ENCODE measurements at places on chromosomes 16 and 17.

- DNase-seq: peak; percentile 66
Observed at GRCh38 chr17:81397314-81398175, 2.3 kb downstream of the BAHCC1 start.

DNA sequence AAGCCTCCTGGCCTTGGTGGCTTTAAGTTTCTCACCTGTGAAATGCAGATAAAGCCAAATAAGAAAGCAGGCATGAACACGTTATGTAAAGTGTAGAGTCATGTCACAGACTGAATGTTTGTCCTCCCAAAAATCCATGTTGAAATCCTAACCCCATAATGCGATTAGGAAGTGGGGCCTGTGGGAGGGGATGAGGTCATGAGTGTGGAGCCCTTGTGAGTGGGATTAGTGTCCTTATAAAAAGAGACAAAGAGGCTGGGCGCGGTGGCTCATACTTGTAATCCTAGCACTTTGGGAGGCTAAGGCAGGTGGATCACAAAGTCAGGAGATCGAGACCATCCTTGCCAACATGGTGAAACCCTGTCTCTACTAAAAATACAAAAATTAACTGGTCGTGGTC is 19.5 kb upstream of the C16orf78 start:
- no peak for DNase-seq

DNA sequence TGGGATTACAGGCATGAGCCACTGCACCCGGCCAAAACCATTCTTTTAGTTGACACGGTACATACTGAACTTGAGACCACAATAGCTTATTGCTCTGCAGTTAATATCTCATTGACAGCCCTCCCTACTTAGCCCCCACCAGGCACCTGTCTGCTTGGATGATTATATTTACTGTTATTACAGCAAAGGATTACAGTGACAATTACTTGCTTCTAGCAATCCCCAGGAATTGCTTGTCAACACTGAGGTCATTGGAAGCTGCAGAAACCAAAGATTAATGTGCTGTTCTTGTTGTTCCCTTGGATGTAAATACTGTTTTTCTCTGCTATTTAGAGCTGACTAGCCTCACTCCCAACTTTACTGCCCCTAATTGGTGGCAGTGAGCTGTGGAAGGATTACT is 211.2 kb downstream of the LGALS9B start:
- no peak for DNase-seq

- no peak for DNase-seq
Observed at GRCh38 chr17:61366076-61366714, 33.4 kb upstream of the TBX2 start.

DNA sequence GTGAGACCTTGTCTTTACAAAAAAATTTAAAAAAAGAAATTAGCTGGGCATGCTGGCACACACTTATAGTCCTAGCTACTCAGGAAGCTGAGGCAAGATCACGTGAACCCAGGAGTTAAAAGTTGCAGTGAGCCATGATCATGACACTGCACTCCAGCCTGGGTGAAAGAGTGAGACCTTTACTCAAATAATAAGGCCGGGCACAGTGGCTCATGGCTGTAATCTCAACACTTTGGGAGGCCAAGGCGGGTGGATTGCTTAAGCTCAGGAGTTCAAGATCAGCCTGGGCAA is 11.5 kb upstream of the RIPOR1 start:
- no peak for DNase-seq

GRCh38 chr16:19717314-19717713 is 713 bp downstream of the KNOP1 start:
- no peak for DNase-seq

- DNase-seq: no peak
Observed at GRCh38 chr16:89038221-89038721, 55.4 kb upstream of the ACSF3 start.

DNA sequence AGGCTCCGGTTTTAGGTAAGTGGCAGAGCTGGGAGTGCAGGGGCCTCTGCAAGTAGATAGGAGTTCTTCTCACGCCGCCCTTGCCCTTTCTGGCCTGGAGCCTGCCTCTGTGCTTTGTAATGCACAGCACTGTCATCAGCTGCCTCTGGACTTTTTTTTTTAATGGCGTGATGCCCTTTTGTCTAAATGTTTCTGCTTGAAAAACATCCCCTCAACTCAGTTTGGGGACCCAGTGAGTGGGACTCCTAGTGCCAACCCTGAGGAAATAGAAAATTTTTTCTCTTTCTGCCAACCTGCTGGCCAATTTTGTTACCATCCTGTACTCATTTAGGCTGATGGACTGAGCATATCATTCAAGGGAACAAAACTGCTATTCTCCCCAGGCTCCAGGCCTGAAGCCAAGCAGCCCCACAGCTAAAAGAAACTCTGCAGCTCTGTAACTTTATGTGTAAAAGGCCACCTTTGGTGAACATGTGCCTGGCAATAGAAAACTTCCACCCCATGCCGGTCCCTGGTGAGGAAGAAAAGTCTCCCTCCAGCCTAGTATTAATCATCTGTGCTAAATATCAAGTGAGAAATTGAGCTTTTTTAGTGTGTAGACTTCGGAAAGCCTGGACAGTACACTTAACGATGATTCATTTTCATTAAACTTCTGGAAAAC is 22.5 kb downstream of the SLC6A2 start:
- DNase-seq: no peak

GRCh38 chr17:55144518-55144917 is 120.2 kb upstream of the HLF start:
- no peak for DNase-seq

- DNase-seq: no peak
Observed at GRCh38 chr17:330993-331701, 21.5 kb downstream of the RPH3AL start.

DNA sequence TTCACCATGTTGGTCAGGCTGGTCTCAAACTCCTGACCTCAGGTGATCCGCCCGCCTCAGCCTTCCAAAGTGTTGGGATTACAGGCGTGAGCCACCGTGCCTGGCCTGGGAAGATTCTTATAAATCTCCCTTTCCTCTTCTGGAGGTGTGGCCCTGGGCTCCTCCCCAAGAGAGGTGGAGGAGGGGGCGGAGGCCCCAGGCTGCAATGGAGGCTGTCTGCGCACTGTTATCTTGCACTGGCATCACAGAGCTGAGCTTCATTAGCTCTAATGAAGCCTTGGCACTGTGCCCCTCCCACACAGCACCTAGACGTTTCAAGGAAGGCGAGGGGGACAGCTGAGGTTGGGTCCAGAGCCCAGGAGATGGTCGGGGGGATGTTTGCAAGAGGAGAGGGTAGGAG is 7.5 kb downstream of the ARHGAP23 start:
- DNase-seq: no peak

- DNase-seq: peak; percentile 91
Observed at GRCh38 chr16:48366165-48367093, 18.8 kb downstream of the SIAH1 start.

GRCh38 chr17:40371261-40371929 is 6.9 kb upstream of the GJD3 start:
- DNase-seq: peak; percentile 15

DNA sequence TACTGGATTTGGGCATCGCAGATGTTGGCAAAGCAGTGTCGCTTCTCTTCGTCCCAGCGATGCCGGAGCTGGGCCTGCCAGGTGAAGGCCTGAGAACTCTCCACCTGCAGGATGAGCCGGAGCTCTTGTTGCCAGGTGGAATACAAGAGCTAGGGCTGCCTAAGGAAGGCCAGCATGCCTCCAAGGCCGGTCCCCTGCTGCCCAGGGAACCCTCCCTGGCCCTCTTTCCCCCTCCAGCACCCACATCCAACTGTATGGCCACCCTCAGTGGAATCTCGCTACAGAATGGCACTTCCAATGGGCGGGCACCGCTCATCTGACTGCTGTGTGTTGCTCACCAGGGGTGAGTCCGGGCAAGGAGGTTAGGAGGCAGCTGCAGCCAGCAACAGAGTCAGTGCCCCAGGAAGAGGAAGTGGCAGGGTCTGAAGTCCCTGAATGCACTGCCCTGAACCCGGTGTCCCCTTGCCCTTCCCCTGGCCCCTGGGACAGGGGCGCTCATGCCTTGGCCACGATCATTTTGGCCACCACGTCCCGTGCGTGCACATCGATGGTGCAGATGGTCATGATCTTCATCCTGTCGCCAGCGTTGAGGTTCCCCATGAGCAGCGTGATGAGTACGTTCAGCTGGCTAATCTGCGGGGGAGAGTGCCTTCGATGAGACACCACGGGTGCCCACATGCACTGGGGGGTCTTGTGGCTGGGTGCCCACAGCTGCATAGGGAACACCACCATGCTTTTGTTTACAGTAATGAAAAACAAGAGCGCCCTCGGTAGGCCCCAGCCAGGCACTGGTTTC is 75.8 kb downstream of the DNAH17 start:
- no peak for DNase-seq

DNA sequence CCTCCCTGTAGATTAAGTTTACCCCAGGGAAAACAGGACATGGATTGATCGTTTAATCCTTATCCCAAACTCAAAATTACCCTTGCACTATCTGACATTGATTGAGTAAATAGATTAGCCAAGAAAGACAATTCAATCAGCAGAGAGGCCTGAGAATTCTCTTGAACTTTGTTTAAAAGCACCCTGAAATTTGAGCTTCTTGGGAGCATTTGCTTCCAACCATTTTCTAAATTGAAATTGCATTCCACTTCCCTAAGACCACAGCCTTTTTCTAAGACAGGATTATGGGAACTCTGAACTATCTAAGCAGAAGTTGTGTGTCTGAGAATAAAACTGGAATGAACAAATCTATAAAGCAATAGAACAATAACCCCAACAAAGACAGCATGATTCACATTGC is 76.6 kb upstream of the TNRC6A start:
- peak; percentile 43 for DNase-seq
